ENCODE measurements at places on chromosomes 1 and 21. TPM values are rescaled to one million over a fixed set of nuclear protein-coding genes. Genes with fewer than 3 reads are reported as not detected.

The ROR1 gene
- polyA plus RNA-seq, result not detected

The IQCC gene
- polyA plus RNA-seq, result 1.6 TPM

The OR2T11 gene
- not detected for polyA plus RNA-seq

The OR2L8 gene
- not detected for polyA plus RNA-seq

The NKAIN1 gene
- not detected for polyA plus RNA-seq

The USH2A gene
- not detected for polyA plus RNA-seq

The TXNIP gene
- 2,637 TPM for polyA plus RNA-seq

The LAD1 gene
- not detected for polyA plus RNA-seq

The PTPN7 gene
- polyA plus RNA-seq, result 75.6 TPM

The BEST4 gene
- polyA plus RNA-seq, result 0.78 TPM

The CCDC17 gene
- polyA plus RNA-seq, result not detected

The RGS7 gene
- not detected for polyA plus RNA-seq

The FAM72C gene
- 0.17 TPM for polyA plus RNA-seq

The RLF gene
- polyA plus RNA-seq, result 9.1 TPM

The OR10T2 gene
- polyA plus RNA-seq, result not detected

GRCh38 chr1:14648896-14649855 lies 50.7 kb downstream of the KAZN start:
- DNase-seq, result no peak

DNA sequence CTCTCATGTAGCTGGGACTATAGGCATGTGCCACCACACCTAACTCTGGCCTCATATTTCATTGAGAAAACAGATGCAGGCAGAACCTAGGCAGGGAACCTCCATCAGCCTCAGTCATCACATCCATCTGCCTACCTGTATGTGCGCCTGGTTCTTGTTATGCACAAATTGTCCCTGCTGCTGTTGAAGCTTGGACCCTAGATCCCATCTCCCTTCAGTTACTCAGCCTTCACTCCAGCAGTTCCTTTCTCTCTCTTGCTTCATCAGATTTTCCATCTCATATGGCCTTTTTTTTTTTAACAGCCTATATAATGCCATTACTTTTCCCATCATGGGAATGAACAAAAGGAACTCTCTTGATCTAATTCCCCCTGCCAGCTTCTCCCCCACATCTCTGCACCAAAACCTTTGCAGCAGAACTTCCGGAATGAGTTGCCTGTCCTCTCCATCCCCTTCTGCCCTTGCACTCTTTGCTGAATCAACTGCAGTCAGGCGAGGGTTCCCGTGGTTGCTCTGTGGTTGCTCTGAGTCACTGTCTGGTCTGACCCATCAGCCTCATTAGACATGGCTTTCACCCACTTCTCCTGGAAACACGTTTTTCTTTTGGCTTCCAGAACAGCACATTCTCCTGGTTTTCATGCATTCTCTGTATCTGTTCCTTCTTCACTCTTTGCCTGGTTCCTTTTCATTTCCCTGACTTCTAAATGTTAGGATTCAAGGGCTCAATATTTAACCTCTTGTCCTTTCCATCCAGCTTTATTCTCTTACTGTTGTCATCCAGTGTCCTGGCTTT lies 41.5 kb downstream of the UBE4B start:
- peak; percentile 48 for DNase-seq

DNA sequence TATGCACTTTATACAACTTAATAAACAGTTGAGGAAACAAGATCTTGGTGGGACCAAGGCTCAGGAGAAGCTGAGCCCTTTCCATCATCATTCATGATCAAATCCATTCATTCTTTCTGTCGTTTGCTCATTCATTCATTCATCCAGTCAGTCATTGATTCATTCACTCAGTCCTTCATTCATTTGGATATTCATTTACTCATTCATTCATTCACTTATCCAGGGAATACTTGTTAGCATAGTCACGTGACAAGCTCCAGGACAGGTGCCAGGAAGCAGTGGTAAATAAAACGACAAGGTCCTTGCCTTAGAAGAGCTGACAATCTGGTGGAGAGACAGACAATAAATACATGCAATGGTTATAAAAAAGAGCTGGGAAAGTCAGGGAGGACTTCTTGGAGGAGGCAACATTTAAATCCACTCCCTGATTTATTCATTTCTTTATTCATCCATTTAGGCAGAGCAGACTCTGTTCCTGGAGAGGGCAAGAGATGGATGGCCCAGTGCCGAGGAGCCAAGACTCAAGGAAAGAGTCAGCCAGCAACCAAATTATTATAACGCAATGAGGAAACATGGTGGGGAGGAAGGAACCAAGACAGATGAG lies 74.1 kb upstream of the CASZ1 start:
- DNase-seq, result no peak

- no peak for DNase-seq
Observed at GRCh38 chr1:223067914-223068313, 75.1 kb downstream of the TLR5 start.

- no peak for DNase-seq
Observed at GRCh38 chr1:38341694-38342093, 295.1 kb upstream of the POU3F1 start.

GRCh38 chr1:53359225-53359933 lies 31.5 kb upstream of the LRP8 start:
- no peak for DNase-seq

- no peak for DNase-seq
Observed at GRCh38 chr1:78408810-78409209, 82.0 kb upstream of the PTGFR start.

- DNase-seq, result no peak
Observed at GRCh38 chr1:217977943-217978342, 307.1 kb upstream of the RRP15 start.

DNA sequence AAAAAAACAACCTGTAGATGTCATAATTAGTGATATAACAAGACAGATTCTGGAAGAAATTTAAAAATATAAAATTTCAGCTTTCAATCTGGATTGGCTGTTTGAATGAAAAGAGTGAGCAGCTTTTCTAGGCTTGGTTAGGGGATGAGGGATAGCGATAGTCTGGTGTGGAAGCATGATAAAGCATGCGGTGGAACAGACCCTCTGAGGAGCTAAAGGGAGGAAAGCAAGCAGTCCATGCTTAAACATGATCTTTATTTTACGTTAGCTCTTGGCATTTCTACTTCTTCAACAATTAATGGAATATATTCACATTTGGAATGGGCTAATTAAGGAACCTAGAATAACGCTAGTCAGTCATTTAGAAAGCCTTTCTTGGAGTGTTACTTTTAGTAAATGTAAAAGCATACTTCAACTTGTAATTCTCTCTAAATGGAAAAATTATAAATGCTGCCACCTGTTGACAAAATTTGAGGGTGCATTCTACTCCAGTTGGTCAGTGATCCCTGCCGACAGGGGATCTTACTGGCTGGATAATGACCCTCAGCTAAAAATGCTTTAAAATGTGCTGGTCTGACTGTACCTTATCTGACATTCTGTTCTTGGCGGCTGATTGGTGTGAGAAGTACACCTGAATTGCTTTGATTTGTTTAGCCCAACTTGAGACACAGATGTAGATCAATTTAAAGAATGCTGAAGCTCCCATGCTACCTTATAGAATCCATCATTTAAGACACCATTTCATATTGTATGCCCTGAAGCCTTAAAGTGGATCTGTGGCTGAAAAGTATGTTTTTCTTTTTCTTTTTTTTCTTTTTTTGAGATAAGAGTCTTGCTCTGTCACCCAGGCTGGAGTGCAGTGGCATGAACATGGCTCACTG lies 61.2 kb downstream of the AK4 start:
- no peak for DNase-seq

DNA sequence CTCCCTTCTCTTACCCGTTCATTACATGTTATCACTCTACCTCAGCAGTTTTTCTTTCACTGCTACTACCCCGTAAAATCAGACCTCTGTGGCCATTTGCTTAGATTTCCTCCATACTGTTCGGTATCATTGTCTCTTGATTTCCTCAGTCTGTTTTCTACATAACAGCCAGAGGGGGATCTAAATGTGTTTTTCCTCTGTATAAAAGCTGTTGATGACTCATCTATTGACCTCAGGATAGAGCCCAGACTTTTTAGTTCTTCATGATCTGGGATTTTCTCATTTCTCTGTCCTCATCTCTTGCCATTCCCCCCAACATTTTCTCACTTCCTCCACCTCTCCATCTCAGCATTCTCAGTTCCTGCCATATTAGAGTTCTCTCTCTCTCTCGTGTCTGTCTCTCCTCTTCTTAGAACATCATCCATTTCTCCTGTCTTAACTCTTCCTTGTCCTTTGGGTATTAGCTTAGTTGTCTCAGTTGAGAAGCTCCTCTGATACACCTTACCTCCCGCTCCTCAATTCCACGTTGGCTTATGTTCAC lies 10.5 kb downstream of the OTUD3 start:
- DNase-seq, result no peak

- DNase-seq, result no peak
Observed at GRCh38 chr1:180358649-180359048, 128.6 kb downstream of the LHX4 start.

DNA sequence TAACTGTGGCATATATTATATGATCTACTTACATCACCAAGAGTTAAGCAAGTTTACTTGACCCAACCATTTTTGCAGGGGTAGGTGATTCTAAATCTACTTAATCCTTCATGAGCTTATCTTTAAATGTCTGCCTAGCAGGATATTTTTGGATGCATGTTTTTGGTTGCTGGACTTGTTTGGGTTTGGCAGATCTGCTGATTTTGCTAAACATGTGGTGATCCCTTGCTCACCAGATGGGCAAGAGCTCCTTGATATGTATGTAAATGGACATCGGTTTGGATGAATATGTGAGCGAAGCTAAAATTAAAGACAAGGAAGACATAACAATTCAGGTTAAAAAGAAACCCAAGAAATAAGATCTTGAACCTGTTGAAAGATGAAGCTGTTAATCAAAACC lies 36.7 kb downstream of the FMN2 start:
- DNase-seq, result no peak

DNA sequence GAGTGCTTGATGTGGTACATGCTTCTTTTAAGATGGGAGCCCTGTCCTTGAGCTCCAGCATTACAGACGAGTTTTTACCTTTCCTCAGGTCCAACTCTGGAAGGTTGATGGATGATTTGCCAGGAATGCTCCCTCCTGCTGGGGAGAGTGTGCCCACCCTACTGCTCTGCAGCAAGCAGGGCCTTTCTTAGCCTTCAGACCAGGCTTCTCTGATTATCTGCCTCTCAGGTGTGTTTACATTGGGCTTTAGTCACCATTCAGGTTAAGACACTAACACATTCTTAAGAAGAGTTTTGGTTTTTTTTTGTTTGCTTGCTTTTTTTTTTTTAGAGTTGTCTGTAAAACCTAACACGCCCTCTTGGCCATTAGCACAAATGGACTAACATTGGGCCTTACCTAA lies 301.8 kb downstream of the KCNT2 start:
- DNase-seq, result no peak

DNA sequence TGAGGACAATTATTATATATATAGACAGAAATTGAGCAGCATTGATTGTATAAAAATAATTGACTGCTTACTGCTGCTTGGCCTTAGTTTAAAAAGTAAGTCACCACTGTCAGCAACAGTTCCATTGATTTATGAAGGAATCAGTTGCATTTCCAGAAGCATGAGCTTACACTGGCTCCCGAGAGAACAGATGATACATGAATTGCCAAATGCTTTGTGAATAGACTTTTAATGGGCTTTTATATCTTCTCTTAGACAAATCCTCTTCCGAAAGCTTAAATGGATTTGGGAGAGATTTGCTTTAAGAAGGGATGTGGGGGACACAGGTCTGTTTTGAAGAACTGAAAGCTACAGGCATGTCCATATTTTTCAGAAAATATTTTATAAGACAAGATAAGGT lies 7.5 kb downstream of the FHAD1 start:
- DNase-seq, result no peak

- DNase-seq, result no peak
Observed at GRCh38 chr1:28494737-28495136, 11.1 kb upstream of the RCC1 start.

DNA sequence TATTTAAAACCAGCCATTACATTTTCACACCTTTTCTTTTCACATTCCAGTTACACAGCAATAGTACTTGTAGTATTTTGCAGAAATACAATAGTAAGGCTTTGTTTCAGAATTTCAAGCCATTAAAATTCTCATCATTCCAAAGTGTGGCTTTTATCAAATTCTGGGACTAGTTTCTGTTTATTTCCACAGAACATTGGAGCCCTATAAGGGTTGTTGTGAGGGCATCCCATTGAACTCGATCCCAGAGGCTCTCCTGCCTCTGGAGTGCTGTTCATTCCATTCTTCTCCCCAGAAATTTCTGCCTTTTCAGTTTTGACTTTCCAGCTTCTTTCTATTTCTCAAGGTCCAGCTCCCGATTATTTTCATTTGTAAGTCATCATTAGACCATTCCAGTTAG lies 645.5 kb downstream of the ADGRL2 start:
- DNase-seq, result no peak

DNA sequence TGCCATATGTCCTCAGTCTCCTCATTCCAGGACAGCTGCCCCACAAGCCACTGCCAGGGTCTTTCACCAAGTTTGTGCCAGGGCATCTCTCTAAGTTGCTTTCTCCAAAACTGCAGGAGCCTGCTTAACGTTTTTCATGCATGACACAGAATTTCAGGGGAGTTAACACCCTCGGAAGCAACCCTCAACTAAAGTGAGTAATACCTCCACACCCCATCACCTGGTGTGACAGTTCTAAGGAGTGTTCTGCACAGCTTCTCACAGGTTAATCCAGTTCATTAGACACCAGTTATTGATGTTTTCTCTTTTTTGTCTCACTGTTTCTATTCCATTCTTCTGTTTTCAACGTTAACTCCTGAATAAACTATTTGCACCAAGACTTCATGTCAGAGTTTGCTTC lies 115.0 kb downstream of the BACH1 start:
- no peak for DNase-seq

DNA sequence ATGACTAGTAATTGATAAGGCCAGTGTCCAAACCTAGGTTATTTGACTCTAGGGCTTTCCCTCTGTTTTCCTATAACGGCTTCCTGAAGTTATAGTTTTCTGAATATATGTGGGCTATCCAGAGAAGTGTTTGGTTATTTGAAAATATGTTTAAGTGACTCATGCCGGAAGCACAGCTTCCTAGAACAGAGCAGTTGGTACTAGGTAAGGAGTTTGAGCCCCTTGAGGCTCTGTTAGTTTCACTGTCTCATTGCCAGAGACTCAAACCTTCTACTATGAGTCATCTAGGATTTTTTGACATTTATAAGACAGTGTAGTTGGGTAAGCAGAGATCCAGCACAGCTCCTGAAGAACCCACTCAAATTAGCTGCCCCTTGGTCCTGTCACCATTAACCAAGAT lies 27.1 kb upstream of the LEPR start:
- DNase-seq, result peak; percentile 94

DNA sequence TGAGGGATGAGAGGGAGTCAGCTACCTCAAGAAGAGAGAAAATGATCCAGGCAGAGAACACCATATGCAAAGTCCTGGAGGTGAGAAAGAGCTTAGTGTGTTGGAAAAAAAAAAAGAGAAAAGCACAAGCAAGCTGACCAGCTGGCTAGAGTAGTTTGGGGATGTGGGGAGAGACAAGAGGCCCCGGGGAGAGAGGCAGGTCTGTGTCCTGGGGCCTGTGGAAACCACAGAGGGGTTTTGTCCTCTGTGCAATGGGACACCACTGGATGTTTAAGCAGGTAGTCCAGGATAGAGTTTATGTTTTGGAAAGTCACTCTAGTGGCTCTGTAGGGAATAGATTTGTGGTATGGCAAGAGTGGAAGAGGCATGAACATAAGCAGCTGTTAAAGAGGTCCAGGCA lies 14.4 kb upstream of the CHI3L1 start:
- no peak for DNase-seq

GRCh38 chr1:47987601-47988000 lies 9.6 kb downstream of the TRABD2B start:
- no peak for DNase-seq
